ENCODE measurements at places on chromosomes 3 and 15.

DNA sequence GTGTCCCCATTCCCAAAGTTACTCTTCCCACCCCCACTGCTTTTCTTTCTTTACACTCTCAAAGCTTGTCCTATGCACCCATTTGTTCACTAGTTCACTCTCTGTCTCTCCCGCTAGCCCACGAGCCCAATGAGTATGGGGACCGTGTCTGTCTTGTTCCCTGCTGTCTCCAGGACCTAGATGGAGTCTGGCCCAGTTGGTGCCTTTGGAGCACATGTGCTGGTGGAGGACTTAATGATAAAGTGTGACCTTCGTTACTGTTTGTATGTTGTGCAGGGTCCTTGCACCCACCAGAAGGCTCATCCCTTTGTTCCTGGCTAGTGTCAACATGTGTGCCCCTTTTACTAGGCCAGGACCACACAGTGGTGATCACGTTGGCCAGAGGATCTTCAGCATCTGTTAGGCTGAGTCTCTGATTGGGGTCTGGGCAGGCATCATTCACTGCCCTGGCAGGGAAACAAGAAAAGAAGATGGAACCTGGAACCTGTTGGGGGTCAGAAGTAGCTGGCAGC, 7.4 kb downstream of the CISH start:
- DNase-seq: no peak

- DNase-seq: no peak
These were observed 40.6 kb downstream of the AMOTL2 start for GRCh38 chr3:134333522-134334181.

DNA sequence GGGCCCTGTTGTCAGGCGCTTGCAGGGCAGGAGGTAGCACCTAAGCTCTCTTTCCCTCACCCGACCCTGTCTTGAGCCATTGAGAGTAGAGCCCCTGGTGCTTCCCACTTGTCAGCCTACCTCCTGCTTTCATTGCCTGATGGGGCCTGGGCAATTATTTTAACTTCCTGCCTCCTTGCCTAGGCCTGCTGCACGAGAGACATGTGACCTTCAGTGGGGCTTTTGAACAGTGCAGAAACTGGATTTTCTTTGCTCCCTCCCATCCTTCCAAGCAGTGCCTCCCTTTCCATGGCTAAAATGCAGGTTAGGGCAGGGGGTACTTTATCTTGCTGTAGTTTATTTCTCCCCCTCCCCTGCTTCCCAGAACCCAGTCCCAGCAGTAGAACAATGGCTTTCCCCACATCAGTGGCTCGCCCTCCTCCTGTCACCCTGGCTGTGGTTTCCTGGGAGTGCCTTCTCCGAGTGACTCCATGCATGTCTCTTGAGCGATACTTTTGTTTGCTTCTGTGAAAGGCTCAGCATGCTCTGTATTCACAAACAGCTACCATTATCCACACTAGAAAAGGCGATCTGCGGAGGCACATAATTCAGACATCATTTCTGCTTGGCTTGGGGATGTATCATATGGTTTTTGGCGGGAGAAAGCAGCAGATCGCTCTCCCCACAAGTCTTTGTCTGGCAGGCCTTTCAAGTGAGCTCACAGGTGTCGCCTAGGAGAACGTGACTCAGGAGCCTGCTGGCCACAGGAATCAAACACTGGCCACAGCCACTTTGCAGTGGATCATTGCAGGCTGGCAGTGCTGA, 24.1 kb downstream of the PDIA5 start:
- no peak for DNase-seq

GRCh38 chr15:82571722-82572222, 31.5 kb upstream of the RPS17 start:
- no peak for DNase-seq

DNA sequence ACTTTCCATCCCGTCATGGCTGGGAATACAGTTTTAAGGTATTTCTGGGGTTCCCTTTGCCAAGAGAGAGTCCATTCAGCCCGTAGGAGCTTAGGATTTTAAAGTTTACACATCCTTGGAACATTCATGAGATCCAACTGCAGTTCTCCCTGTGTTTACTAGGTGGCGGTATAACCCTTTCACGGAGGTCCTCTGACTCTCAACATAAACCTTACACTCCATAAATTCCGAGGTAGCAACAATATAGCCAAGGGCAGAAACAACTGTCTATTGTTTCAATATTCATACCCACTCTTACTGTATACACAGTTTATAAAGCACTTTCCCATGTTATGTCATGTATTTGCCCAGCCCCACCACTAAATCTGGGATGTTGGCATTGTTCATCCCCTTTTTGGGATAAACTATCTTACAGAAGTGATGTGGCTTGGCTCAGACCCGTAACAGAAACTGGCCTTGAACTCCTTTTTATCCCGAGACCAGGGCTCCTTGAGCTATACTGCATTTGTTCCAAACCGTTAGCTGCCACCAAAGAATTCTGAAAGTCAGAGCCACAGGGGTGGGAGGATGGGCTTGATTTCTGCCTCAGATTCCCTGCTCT, 69.2 kb upstream of the COL6A5 start:
- DNase-seq: no peak

GRCh38 chr3:47121409-47121808, 42.5 kb downstream of the SETD2 start:
- no peak for DNase-seq

DNA sequence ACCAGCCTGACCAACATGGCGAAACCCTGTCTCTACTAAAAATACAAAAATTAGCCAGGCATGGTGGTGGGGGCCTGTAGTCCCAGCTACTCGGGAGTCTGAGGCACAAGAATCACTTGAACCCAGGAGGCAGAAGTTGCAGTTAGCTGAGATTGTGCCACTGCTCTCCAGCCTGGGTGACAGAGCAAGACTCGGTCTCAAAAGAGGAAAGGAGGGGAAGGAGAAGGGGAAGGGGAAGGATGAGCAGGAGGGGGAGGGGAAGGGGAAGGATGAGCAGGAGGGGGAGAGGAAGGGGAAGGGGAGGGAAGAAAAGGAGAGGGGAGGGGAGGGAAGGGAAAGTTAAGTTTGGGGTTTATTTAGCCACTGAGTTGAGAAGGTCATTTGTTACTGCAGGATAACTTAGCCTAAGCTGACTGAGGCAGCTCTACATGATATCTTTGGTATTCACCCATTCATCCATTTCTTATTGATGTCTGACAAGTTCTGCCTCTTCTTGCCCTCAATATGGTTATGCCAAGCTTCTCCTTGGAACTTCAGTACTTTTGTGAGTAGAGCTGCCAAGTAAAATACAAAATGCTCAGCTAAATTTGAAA, 15.9 kb upstream of the ABHD2 start:
- DNase-seq: no peak

GRCh38 chr3:115194476-115194875, 47.4 kb upstream of the ZBTB20 start:
- no peak for DNase-seq

DNA sequence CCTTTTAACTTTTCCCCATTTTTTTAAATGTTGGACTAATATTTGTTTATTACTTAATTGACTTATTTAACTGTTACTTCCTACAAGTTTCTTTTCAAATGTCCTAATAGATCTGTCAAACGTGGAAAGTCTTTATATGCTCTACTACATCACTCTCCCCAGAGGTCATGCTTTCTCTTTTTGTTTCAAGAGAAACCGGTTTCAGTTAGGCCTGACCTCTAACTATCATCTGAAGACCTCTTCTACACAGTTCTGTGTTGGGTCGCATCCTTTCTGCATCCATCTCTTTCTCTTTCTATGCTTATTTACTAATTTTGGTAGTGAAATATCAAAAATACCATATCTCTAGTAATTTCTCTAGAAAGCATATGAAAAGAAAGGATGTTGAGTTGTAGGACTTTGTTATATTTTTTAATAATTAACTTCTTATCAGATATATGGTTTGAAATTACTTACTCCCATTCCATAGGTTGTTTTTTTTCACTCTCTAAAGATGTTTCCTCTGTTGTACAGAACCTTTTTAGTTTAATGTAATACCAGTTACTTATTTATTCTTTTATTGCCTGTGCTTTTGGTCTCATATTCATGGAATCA, 781.2 kb upstream of the ARPP21 start:
- DNase-seq: no peak

DNA sequence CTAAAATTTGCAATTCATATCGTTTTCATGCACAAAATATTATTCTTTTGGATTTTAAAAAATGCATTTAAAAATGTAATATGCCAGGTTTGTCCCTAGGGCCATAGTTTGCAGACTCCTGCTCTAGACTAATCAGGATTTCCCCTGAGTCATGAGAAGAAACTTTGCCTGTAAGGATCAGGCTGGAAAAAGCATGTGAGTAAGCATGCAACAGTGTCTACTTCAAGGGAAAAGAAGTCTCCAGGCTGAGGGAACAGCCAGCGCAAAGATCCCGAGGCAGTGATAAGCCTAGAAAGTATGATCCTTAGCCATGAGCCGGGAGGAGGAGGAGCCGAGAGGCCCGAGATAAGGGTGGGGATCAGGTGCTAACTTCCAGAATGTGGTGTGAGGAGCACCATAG, 382.8 kb upstream of the CFAP20DC start:
- no peak for DNase-seq
